ENCODE measurements at places on chromosomes 12 and 14.

GRCh38 chr12:119687406-119687805, 19.5 kb downstream of the PRKAB1 start:
- H3K4me1 ChIP-seq: no peaks in the 10 kb centered on the region
- no peak for DNase-seq
- no peak overlapping the region for H3K27ac ChIP-seq
- no peaks in the 10 kb centered on the region for H3K36me3 ChIP-seq

DNA sequence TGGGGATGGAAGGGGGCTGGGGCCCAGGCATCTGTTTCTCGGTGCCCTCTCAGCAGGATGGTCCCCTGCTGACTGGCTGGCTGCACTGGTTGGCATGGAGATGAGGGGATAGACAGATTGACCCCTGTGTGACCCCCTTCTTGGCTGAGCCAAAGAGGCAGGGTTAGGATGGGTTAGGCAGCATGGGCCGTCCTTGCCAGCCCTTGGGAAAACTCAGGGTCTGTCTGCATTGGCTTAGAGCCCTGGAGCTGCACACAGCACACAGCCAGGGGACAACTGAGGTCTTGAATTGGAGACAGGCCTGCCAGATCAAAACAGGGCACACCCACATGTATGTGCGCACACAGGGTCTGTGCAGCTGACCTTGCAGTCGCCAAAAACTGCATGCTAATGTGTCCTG, 11.2 kb upstream of the LRP1-AS start:
- DNase-seq: no peak
- no peaks in the 10 kb centered on the region for H3K27me3 ChIP-seq
- H3K36me3 ChIP-seq: peaks cover 99% of the 10 kb centered on the region
- no peak overlapping the region for H3K27ac ChIP-seq

DNA sequence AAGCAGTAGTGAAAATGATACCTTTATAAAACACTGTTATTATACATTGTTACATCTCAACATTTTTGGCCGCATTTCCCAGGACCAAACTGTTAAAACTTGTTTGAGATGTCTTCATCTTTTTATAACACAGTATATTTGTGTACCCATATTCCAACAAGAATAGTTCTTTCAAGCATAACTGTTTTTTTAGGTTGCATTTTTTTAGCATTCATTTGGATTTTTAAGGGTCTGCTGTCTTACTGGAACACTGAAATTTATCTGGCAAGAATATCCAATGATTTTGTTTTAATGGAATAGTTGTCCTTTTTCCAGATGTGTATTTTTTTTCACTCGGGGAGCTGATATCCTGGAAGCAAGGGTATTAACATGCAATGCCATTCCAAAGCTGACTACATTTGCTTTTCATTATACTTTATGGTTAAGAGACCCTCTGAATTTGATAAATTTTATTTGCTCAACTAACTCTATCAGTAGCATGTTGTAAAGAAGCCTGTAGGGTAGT, 8.9 kb upstream of the NAV3 start:
- no peaks in the 10 kb centered on the region for H3K4me1 ChIP-seq
- DNase-seq: no peak
- no peak overlapping the region for H3K4me3 ChIP-seq

DNA sequence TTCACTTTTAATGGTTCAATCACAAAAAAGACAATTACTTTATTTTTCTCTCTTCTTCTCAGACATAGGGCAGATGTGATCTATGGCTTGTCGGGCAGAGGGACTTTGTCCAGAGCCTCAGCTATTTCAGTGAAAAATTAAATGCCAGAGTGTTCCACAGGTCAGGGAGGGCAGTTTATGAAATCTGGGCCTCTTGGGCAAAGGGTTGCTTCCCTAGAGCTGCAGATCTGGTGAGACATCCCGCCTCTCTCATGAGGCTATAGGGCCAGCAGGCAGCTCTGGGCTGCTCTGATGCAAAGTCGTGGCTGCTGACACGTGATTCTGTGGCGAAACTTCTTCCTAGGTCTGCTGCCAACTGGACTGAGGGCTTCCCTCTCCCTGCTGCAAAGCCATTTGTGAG, 6.0 kb downstream of the CLMN start:
- peak; percentile 82 for DNase-seq
- H3K36me3 ChIP-seq: no peaks in the 10 kb centered on the region
- H3K4me3 ChIP-seq: no peak overlapping the region
- no peaks in the 10 kb centered on the region for H3K27me3 ChIP-seq
- H3K27ac ChIP-seq: peak overlapping the region; percentile 55

- H3K27ac ChIP-seq: no peak overlapping the region
- no peaks in the 10 kb centered on the region for H3K27me3 ChIP-seq
- peak; percentile 64 for DNase-seq
- H3K36me3 ChIP-seq: no peaks in the 10 kb centered on the region
- H3K4me1 ChIP-seq: no peaks in the 10 kb centered on the region
- peak overlapping the region; percentile 14 for H3K4me3 ChIP-seq
Observed at GRCh38 chr14:51776102-51776894, 84.1 kb upstream of the GNG2 start.

DNA sequence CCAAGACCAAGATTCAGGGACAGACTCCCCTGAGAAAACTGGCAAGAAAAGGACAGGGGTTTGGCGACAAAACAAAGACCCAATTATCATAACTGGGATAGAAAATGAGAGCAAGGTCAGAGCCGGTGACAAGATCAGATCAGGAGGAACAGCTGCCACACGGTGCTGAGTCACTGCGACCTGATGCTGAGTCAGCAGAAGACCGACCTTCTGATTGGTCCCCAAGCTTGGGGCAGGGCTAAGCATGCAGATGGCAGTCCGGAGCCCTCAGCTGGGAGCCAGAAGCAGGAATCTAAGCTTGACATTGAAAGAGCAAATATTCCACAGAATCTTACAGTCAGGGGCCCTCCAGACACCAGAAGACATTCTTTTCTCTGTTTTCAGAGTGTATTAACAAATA, 19.1 kb upstream of the ARMH4 start:
- no peak overlapping the region for H3K27ac ChIP-seq
- H3K4me3 ChIP-seq: no peak overlapping the region
- peak; percentile 83 for DNase-seq
- no peaks in the 10 kb centered on the region for H3K36me3 ChIP-seq

- no peaks in the 10 kb centered on the region for H3K36me3 ChIP-seq
- no peaks in the 10 kb centered on the region for H3K27me3 ChIP-seq
- H3K27ac ChIP-seq: no peak overlapping the region
- H3K4me1 ChIP-seq: peaks cover 21% of the 10 kb centered on the region
- DNase-seq: no peak
Observed at GRCh38 chr12:121300083-121300819, 3.7 kb upstream of the CAMKK2 start.

GRCh38 chr14:37326434-37326833, 128.7 kb downstream of the MIPOL1 start:
- H3K4me1 ChIP-seq: no peaks in the 10 kb centered on the region
- no peak overlapping the region for H3K4me3 ChIP-seq
- H3K36me3 ChIP-seq: no peaks in the 10 kb centered on the region

DNA sequence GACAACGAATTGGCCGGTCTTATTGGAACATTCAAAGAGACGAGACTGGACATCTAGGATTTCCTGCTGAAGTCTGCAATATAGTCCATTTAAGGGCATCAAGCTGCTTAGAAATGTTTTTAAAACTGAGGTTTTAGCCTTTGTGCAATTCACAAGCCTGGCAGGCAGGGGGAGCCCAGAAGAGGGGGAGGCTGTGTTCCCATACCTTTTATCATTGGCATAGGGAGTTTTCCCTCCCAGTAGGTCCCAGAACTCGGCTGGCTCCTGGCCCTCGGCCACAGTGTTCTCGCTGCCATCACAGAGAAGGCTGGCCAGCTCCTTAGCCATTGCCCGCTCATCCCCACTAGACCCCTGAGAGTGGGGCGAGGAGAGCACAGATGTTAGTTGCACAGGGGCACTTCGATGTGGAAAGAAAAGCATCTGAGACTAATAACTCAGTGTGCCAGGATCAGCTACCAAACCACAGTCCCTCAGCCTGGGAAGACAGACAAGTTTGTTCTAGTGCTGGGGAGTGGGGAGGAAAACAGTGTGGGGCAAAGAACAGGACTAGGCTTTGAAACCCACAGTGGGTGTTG, 15.1 kb downstream of the AVIL start:
- peaks cover 88% of the 10 kb centered on the region for H3K36me3 ChIP-seq
- no peak overlapping the region for H3K4me3 ChIP-seq
- DNase-seq: no peak
- H3K4me1 ChIP-seq: peaks cover 8% of the 10 kb centered on the region

DNA sequence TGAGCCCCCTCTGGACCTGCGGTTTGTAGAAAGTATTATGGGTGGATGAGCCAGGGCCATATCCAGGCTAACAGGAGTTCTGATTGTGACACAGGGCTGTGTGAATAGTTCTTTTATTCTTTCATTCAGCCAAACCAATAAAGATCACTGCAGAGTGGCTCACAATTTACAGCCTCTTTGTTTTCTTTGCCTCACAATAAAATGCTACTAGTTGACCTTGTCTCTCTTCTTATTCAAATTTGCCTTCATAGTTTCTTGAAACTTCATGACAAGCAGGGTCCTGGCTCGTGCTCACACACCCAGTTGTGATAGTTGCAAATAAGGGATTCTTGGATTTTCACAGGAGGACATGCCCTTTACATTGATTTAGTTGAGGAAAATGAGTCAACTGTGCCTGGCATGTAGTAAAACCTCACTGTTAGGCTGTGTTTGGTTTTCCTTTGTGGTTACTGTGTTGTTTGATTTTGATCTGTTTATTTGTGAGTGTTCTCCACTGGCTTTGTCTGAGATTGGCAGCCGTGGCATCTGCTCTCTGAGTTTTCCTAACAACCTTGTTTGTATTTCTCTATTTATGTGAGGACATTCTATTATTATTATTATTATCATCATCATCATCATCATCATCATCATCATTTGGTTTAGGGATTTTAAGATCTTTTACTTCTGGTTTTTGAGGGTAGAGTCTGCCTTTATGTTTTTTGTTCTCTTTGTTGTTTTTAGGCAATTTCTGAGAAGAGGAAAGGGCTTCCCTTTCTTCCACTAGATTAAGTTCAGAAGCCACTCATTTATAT, 2.7 kb upstream of the KRT6B start:
- no peaks in the 10 kb centered on the region for H3K36me3 ChIP-seq
- no peaks in the 10 kb centered on the region for H3K4me1 ChIP-seq
- no peak for DNase-seq
- no peak overlapping the region for H3K27ac ChIP-seq

- DNase-seq: no peak
- no peak overlapping the region for H3K4me3 ChIP-seq
- no peaks in the 10 kb centered on the region for H3K27me3 ChIP-seq
- no peaks in the 10 kb centered on the region for H3K4me1 ChIP-seq
Observed at GRCh38 chr14:41873686-41874317, 267.1 kb downstream of the LRFN5 start.

DNA sequence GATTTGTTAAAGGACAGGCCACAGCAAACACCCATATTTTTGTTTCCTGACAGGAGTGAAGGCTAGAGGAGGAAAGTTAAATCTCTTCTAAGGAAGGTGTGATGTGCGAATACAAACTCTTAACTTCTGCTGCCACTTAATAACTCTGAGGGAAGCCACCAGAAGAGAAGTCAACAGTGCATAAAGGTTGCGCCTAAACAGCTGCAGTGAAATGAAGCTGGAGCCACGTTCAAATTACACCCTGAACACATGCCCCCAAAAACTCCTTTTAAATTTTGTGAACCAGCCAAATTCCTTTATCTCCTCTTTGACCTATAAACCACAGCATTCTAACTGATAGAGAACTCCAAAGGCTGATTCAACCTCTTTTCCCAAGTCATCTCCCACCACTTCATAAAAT, 22.4 kb downstream of the DENND5B start:
- no peak for DNase-seq
- H3K36me3 ChIP-seq: no peaks in the 10 kb centered on the region
- H3K4me3 ChIP-seq: no peak overlapping the region
- H3K27ac ChIP-seq: no peak overlapping the region
- no peaks in the 10 kb centered on the region for H3K27me3 ChIP-seq

DNA sequence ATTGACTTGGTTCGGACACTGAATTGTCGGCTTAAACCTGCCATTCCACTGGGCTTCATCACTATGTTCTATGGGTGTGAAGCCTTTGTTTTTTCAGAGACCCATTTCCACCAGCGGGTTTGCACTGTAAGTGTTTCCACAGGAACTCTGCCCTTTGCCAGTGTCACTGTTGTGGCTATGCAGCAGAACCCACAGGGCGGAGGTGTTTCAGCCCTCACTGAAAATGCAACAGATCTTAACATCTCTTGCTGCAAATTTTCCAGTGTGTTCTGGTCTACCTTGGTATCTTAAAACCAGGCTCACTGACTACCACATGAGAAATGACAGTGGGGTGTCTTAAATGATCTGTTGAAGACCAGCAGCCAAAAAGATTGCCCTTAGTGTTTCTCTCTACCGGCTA, 21.1 kb downstream of the PRKCH start:
- H3K36me3 ChIP-seq: no peaks in the 10 kb centered on the region
- no peak overlapping the region for H3K4me3 ChIP-seq
- H3K27ac ChIP-seq: no peak overlapping the region
- DNase-seq: no peak

- no peaks in the 10 kb centered on the region for H3K36me3 ChIP-seq
- peak overlapping the region; percentile 12 for H3K4me3 ChIP-seq
- H3K4me1 ChIP-seq: peaks cover 83% of the 10 kb centered on the region
Observed at GRCh38 chr14:77043177-77043983, 14.9 kb upstream of the IRF2BPL start.

DNA sequence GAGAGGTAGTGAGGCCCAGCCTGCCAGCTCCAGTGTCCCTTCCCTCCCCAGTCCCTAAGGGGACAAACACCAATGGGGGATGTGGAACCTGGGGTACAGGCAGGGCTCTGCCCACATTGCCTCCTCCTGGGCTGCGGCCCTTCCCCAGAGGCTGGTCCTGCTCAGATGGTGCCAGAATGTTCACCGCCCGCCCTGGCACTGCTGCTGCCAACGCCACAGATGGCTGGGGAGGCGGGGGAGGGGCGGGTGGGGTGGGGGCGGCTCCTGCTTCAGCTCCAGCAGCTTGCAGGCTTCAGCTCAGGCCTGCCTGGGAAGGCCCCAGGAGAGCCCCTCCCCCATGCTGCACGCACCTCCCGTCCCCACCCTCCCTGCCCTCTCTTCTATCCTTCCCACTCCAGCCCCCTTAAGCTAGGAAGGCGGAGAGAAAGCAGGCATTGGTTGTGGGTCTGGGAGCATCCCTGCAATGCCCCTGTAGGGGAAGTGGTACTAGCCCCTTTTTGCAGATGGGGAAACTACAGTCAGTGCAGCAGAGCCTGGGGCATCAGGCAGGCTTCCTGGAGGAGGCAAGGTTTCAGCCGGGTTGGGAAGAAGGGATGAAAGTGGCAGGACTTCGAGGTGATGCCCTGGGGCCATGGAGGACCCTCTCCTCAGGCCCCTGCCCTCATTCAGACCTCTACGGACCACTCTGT, 2.0 kb upstream of the BEGAIN start:
- no peaks in the 10 kb centered on the region for H3K4me1 ChIP-seq
- H3K27ac ChIP-seq: no peak overlapping the region
- H3K27me3 ChIP-seq: no peaks in the 10 kb centered on the region
- DNase-seq: no peak
- no peaks in the 10 kb centered on the region for H3K36me3 ChIP-seq

Data from right atrium auricular region (tissue), 2 donors.